Epithelial cell of alveolus of lung (primary cell): ENCODE measurements at places on chromosomes 6 and 20. TPM values are rescaled to one million over a fixed set of nuclear protein-coding genes. Genes with fewer than 3 reads are reported as not detected.

Gene KCNQ2
- total RNA-seq = not detected in 2 replicates

Gene SUMO4
- 4.8 TPM in 1 of 2 replicates, not detected in the other for total RNA-seq

Gene GGTLC1
- total RNA-seq = not detected in 2 replicates

Gene C2
- total RNA-seq = 0.65 and 4.8 TPM in 2 replicates

Gene JPH2
- 0.16 and 0.39 TPM in 2 replicates for total RNA-seq
